Breast epithelium (tissue), 4 donors: ENCODE measurements at places on chromosomes 6 and 20. TPM values are rescaled to one million over a fixed set of nuclear protein-coding genes. Genes with fewer than 3 reads are reported as not detected.

GRCh38 chr20:63042448-63043071 lies 35.8 kb upstream of the BHLHE23 start:
- H3K4me1 ChIP-seq = no peaks in the 10 kb centered on the region
- no peak for DNase-seq
- peaks cover 71% of the 10 kb centered on the region for H3K27me3 ChIP-seq
- no peaks in the 10 kb centered on the region for H3K36me3 ChIP-seq

DNA sequence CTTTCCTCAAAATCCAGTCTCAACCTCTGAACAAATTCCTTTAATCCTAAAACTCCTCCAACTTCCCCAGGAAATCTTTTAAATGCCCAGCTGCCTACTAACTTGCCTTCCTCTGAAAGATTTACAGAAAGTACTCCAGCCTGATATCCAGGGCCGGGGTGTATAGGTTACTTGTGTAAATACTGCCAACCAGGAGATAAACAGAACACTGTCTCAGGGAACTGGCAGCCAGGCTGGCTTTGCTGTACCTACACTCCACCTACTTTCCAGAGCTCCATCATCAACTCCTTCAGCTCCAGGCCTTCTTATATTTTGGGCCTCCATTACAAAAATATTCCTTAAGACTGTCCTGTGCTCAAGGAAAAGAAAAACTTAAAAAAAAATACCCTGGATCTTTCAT lies 85.9 kb downstream of the CEP162 start:
- H3K4me3 ChIP-seq = no peak overlapping the region
- no peak overlapping the region for H3K27ac ChIP-seq
- H3K36me3 ChIP-seq = no peaks in the 10 kb centered on the region
- H3K27me3 ChIP-seq = no peaks in the 10 kb centered on the region
- DNase-seq = no peak
- H3K4me1 ChIP-seq = no peaks in the 10 kb centered on the region

DNA sequence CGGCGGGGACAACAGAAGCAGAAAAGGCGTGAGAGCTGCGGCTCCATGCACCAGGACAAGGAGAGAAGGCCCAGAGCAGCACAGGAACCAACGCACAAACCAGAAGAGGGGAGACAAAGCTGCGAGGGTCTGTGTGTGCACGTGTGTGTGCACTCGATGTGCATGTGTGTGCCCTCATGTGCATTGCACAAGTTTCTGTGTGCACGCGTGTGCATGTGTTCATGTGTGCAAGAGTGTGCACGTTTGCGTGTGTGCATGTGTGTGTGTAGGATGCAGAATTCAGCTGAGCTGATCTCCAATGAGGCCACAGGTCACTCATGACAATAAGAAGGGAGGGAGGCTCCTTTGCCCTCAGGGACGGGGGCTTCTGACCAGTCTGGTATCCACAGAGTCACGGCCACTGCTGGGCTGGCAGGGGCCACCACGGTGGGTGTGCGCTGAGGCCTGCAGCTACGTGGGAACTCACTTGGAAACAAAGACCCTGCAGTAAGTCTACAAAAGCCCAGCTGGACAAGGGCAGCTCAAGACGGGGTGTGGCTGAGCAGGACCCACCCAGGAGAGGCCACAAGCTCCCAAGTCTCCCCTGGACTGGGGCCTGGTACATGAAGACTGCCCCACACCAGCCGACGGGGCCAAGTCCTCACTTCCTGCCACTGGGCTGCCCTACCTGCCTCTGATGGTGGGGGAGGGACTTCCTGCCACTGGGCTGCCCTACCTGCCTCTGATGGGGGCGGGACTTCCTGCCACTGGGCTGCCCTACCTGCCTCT lies 48.1 kb upstream of the CHRNA4 start:
- no peak overlapping the region for H3K27ac ChIP-seq
- no peaks in the 10 kb centered on the region for H3K36me3 ChIP-seq
- H3K4me3 ChIP-seq = no peak overlapping the region
- no peaks in the 10 kb centered on the region for H3K27me3 ChIP-seq
- no peak for DNase-seq

DNA sequence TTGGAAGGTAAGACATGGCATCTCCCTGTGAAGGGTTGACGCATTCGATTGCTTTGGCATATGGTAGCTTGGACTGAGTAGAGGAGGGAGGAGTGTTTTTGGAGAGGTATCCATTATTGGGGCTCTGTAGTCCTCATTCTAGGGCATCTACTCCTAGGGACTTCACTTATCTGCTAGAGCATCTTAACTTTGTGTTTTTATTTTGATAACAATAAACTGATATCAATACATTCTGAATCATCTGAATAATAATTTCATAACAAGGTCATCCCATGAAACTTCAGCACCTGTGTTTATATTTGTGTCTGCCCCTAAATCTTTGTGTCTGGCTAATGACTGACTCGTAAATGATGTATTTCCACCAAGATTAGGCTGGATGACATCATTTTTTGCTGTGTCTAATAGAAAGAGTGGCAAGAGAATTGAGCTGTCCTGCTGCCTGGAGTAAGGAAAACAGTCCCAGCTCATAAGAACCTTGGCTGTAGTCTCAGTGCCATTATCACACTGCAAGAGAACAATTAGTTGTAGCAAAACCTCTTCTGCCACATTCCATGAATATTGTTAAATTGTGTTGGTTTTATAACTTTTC lies 288.5 kb downstream of the PRL start:
- no peak overlapping the region for H3K27ac ChIP-seq
- H3K27me3 ChIP-seq = no peaks in the 10 kb centered on the region
- no peak for DNase-seq
- H3K4me1 ChIP-seq = no peaks in the 10 kb centered on the region
- no peak overlapping the region for H3K4me3 ChIP-seq

GRCh38 chr6:52546192-52546591 lies 30.7 kb downstream of the TRAM2 start:
- H3K27me3 ChIP-seq = no peaks in the 10 kb centered on the region
- peaks cover 12% of the 10 kb centered on the region for H3K4me1 ChIP-seq
- DNase-seq = no peak

GRCh38 chr6:142485256-142485655 lies 183.4 kb downstream of the ADGRG6 start:
- DNase-seq = no peak
- H3K36me3 ChIP-seq = no peaks in the 10 kb centered on the region
- H3K27me3 ChIP-seq = no peaks in the 10 kb centered on the region
- no peak overlapping the region for H3K27ac ChIP-seq

SLC12A5 gene
- total RNA-seq = not detected

DEFB124 gene
- not detected for total RNA-seq

TXLNB gene
- 2.5 TPM for total RNA-seq

DNA sequence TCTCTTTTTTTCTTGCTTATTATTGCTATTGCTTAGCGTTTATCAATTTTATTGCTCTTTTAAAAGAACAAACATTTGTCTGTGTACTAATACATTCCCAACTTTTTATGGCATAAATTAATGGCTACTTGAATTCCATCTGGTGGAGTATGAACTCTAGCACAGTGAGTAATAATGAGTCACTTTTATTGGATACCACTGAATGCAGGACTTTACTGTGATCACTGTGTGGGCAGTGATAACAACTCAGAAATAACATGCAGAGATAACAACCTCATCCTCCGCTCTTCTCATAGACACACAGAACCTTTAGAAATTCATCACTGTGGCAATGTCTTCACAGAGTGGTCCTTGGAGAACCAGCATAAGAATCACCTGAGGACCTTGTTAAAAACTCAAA lies 174.9 kb upstream of the PRND start:
- H3K27me3 ChIP-seq = no peaks in the 10 kb centered on the region
- H3K27ac ChIP-seq = no peak overlapping the region
- DNase-seq = no peak
- no peaks in the 10 kb centered on the region for H3K4me1 ChIP-seq

- no peaks in the 10 kb centered on the region for H3K27me3 ChIP-seq
- no peaks in the 10 kb centered on the region for H3K36me3 ChIP-seq
- DNase-seq = no peak
- H3K4me3 ChIP-seq = no peak overlapping the region
These were observed 14.5 kb downstream of the CDK19 start for GRCh38 chr6:110800839-110801196.

- no peaks in the 10 kb centered on the region for H3K36me3 ChIP-seq
- H3K27ac ChIP-seq = peak overlapping the region; percentile 25
- DNase-seq = peak; percentile 96
- H3K4me3 ChIP-seq = no peak overlapping the region
These were observed 15.7 kb downstream of the NRSN2 start for GRCh38 chr20:362271-363254.

- H3K4me3 ChIP-seq = no peak overlapping the region
- no peaks in the 10 kb centered on the region for H3K4me1 ChIP-seq
- H3K36me3 ChIP-seq = no peaks in the 10 kb centered on the region
- no peak for DNase-seq
These were observed 173.4 kb downstream of the PLCB1 start for GRCh38 chr20:8305449-8305978.

GRCh38 chr20:47778398-47779354 lies 6.6 kb downstream of the SULF2 start:
- peaks cover 2% of the 10 kb centered on the region for H3K4me1 ChIP-seq
- no peak for DNase-seq
- H3K27me3 ChIP-seq = no peaks in the 10 kb centered on the region

IPCEF1 gene
- total RNA-seq = 6.7 TPM

ALDH8A1 gene
- total RNA-seq = 0.66 TPM

DNA sequence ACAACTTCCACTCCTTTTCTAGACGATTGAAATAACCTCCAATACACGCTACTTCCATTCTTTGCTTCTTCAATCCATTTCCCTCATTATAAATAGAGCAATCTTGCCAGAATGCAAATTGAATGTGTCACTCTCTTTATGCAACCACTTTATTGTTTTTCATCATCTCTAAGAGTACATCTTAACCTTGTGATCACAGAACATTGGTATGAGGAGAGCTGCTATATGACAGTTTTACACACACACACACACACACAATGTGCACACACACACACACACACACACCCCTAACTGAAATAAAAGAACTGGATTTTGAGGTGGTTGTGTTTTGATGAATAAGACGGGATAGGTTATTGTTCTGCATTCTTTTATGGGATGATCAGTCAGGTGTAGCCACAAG lies 187.0 kb downstream of the HDGFL1 start:
- no peaks in the 10 kb centered on the region for H3K36me3 ChIP-seq
- H3K4me3 ChIP-seq = no peak overlapping the region
- no peak for DNase-seq

BCAS1 gene
- 0.98 TPM for total RNA-seq

GRCh38 chr6:143490775-143491174 lies 20.7 kb downstream of the FUCA2 start:
- H3K27me3 ChIP-seq = no peaks in the 10 kb centered on the region
- H3K36me3 ChIP-seq = no peaks in the 10 kb centered on the region
- no peak overlapping the region for H3K27ac ChIP-seq
- no peak overlapping the region for H3K4me3 ChIP-seq
- DNase-seq = no peak

DNA sequence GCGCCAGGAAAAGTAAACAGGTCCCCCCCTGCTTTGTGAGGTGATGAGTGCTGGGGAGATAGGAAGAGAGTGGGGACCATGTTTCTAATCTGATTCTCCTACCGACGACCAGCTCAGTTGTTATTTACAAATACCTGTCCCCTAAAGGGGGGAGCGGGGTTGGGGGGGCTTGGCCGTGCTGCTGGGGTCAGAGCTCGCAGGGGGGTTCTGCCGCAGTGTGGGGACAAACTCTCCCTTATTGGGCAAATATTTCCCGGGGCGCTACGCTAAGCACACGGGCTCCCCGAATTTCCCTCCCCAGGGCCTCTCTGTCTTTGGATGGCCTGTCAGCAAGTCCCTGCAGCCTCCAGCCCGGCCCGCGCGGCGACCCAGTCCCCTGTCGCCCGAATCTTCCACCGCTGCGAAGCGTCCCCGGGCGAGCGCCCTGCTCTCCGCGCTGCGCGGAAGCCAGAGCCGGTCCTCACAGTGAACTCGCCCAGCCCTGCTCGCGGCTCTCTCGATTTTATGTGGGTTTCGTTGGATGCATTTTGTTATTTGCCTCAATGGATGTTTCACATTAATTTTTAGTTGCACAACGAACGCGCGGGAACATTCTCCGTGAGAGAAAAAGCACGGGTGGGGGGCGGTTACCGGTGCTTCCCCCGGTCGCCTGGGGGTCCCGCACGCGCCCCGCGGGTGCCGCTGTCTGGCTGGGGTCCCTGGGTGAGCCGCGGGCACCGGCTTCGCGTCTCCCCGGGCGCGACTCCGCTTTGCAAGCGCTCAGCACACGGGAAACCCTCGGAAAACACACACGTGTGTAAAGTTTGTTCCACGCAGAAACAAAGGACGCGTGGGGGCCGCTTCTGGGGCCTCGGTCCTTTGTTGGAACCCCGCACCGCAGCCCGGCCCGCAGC lies 1.5 kb upstream of the STX16 start:
- peak overlapping the region; percentile 97 for H3K4me3 ChIP-seq
- no peaks in the 10 kb centered on the region for H3K27me3 ChIP-seq
- H3K4me1 ChIP-seq = no peaks in the 10 kb centered on the region
- no peak for DNase-seq
- no peaks in the 10 kb centered on the region for H3K36me3 ChIP-seq

MRPS26 gene
- total RNA-seq = 44.9 TPM

GRCh38 chr6:157989541-157990289 lies 8.1 kb downstream of the SYNJ2 start:
- DNase-seq = peak; percentile 81
- peak overlapping the region; percentile 73 for H3K27ac ChIP-seq
- no peaks in the 10 kb centered on the region for H3K36me3 ChIP-seq
- H3K4me3 ChIP-seq = no peak overlapping the region
- H3K27me3 ChIP-seq = no peaks in the 10 kb centered on the region

DNA sequence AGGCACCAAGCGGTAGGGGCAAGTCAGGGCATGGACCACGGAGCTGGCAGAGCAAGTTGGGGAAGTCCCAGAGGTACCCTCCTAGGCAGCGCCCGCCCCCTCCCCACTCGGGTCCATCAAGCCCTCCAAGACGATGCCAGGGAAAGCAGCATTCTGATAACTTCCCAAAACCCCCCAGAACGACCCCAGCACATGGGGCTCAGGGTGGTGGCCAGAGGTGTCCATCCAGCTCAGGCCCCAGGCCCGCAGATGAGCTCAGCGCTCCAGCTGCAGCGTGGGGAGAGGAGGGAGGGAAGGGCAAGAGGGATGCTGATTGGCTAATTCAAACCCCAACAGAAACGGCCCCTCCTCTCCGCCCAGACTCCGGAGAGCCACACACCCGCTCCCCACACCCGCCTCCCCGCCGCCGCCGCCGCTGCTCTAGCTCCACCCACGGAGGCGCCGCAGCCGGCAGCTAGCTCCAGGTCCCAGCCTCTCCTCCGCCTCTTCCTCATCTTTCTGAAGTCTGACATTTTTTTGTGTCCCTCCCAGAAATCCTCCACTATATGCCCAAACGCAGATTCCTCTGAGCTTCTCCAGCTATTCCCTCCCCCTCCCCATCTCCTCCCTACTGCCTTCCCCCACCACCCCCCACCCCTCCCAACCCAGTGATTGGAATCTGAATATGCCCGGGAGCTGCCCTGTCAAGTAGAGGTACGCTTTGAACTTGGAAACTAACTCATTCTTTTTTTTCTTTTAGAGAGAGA lies 40.3 kb upstream of the TLDC2 start:
- H3K27me3 ChIP-seq = no peaks in the 10 kb centered on the region
- no peaks in the 10 kb centered on the region for H3K36me3 ChIP-seq
- DNase-seq = peak; percentile 90
- peak overlapping the region; percentile 84 for H3K27ac ChIP-seq
- no peaks in the 10 kb centered on the region for H3K4me1 ChIP-seq

- H3K27ac ChIP-seq = no peak overlapping the region
- H3K4me1 ChIP-seq = no peaks in the 10 kb centered on the region
- H3K27me3 ChIP-seq = no peaks in the 10 kb centered on the region
- DNase-seq = no peak
- peaks cover 1% of the 10 kb centered on the region for H3K36me3 ChIP-seq
- H3K4me3 ChIP-seq = no peak overlapping the region
These were observed 98.9 kb downstream of the IRF4 start for GRCh38 chr6:490251-491037.

GRCh38 chr20:6562111-6562510 lies 205.4 kb upstream of the BMP2 start:
- H3K27ac ChIP-seq = no peak overlapping the region
- no peaks in the 10 kb centered on the region for H3K27me3 ChIP-seq
- H3K36me3 ChIP-seq = no peaks in the 10 kb centered on the region
- H3K4me1 ChIP-seq = no peaks in the 10 kb centered on the region
- H3K4me3 ChIP-seq = no peak overlapping the region

MYLK4 gene
- 1.9 TPM for total RNA-seq

FITM2 gene
- total RNA-seq = 8.8 TPM
